Muscle of leg (tissue), 16 donors: ENCODE measurements at places on chromosomes 12 and 14. TPM values are rescaled to one million over a fixed set of nuclear protein-coding genes. Genes with fewer than 3 reads are reported as not detected.
A peak's percentile ranks its signal among the peaks of the same experiment; 100 is the strongest.

Gene ZC2HC1C
- 0.53 TPM for total RNA-seq

Gene SOS2
- total RNA-seq: 33.2 TPM

Gene PLD4
- total RNA-seq: 3.1 TPM

DNA sequence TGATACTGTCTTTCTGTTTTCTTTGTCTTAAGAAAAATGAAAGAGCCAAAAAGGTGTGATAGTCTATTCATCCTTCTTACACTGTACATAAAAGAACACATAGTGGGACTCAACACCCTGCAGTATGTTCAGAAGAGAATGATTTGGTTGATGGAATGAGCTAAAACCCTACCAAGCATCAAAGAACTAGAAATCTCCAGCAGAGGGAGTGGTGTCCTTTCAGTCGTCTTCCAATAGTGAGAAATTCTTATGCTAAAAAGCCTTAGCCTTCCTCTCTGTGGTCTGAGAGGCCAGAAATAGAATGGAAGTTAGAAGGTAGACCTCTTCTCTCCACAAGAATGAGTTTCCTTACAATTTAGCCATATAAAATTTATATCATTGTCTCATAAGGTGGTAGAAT lies 393.4 kb upstream of the SEL1L start:
- DNase-seq: peak; percentile 4

DNA sequence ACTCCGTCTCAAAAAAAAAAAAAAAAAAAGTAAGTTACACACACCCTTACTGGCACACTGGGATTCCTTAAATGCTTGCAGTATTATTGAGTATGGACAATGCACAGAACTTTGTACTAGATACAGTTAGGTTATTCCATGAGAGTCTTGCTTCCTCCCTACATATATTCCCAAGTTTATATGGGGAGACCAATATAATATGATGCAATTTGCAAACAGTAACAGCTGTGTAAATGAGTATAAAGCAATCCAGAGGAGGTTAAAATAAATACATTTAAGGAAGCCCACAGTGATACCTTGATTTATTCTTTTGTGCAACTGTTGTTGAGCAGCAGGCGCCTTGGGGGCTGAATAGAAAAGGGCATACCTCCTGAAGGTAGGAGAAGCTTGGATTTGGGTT lies 26.6 kb downstream of the RASSF3 start:
- no peak for DNase-seq

DNA sequence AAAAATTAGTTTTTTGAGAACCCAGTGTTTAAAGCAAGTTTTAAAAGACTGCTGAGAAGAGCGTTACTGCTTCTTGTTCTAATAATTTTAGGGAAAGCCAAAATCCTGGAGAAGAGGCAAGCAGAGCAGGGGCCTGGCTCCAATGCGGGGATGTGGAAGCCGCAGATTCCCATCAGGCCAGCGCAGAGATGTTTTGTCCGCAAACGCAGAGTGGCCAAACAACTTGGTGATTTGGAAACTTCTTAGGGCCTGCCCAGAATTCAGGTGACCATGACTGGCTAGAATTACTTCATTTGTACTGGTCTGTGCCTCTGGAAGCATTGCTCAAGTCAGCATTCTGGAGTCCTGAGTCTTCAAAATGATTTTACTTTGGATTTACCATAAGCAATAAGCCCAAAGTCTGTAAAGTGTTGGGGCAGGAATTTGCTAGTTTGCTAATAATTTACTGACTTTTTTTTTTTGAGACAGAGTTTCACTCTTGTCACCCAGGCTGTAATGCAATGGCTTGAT lies 208.4 kb downstream of the PPM1H start:
- DNase-seq: no peak
